ENCODE measurements at places on chromosomes 4 and X.

GRCh38 chr4:144611850-144612249, 34.1 kb upstream of the HHIP start:
- DNase-seq: peak; percentile 51

- no peak for DNase-seq
These were observed 22.4 kb downstream of the SH3TC1 start for GRCh38 chr4:8221476-8221875.

- no peak for DNase-seq
These were observed 18.2 kb downstream of the UBE2D3 start for GRCh38 chr4:102809190-102809589.

- DNase-seq: no peak
These were observed 200.3 kb upstream of the MAB21L2 start for GRCh38 chr4:150381609-150382008.

DNA sequence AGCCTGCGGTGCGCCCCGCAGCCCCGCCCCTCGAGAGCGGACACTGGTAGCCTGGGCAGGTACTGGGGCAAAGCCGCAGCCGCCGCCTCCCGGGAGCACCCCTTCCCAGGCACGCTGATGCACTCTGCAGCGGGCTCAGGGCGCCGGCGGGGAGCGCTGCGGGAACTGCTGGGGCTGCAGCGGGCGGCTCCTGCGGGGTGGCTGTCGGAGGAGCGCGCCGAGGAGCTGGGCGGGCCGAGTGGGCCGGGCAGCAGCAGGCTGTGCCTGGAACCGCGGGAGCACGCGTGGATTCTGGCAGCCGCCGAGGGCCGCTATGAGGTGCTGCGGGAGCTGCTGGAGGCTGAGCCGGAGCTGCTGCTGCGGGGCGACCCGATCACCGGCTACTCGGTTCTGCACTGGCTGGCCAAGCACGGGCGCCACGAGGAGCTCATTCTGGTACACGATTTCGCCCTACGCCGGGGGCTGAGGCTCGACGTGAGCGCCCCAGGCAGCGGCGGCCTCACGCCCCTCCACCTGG, 401 bp downstream of the SOWAHD start:
- peak; percentile 46 for DNase-seq

- DNase-seq: no peak
These were observed 1877.9 kb upstream of the PCDH7 start for GRCh38 chr4:28842271-28842670.

- no peak for DNase-seq
These were observed 914.5 kb downstream of the NLGN4X start for GRCh38 chrX:5314148-5314547.

- no peak for DNase-seq
These were observed 124.8 kb upstream of the SORBS2 start for GRCh38 chr4:185936650-185937376.

- DNase-seq: no peak
These were observed 68.2 kb downstream of the AGTR2 start for GRCh38 chrX:116238567-116239255.

- peak; percentile 18 for DNase-seq
These were observed 31.0 kb upstream of the FAT4 start for GRCh38 chr4:125283707-125284279.

DNA sequence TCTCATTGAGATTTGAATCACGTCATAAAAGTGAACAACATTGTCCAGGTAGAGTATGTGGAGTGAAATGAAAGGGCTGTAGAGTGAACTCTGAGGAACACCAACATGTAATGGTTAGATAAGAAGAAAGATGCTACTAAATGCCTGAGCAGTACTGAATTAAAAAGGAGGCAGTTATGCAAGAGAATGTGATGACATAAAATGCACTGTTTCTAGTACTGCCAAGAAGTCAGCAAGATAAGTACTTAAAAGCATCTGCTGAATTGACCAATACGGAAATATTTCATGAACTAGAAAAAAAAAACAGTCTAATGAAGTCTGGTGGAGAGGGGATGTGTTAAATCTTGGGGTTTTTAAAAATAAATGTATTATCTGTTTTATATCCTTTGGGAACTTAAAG, 583.8 kb upstream of the GALNT7 start:
- no peak for DNase-seq

- DNase-seq: no peak
These were observed 158.1 kb upstream of the USP38 start for GRCh38 chr4:143026459-143027170.

GRCh38 chrX:37677765-37678164, 7.8 kb upstream of the XK start:
- DNase-seq: no peak

DNA sequence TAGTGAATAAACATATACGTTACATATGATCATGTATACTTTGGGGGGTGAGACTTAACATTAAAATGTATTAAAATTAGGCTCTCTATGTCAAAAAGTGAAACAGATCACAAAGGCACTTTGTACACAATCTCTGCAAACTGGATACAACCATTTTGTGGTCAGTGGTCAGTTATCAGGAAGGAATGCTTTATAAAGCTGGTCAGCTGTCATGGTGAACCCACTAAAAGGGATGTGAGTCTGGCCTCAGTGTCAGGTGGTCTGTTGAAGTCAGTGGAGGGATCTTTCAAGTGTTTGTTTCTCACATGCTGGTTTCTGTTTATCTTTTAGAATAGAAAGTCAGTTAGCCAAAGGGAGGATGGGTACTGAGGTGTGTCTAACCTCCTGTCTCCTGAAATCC, 875.5 kb upstream of the INTU start:
- DNase-seq: no peak

DNA sequence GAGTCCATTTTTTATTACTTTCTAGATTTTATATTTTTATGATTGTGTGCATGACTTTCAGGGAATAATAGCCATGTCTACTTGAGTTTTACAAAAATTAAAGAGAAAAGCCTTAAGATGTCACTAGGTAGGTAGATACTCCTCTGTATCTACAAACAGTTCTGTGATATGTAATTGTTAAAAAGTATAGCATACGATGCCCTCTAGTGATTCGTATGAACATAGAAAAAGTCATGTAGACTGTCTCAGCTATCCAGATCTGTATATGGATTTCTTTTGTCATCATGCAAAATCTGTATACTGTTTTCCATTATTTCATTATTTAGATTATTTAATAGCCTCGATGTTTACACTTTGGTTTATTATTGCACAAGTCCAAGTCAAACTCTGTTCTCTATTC, 856.6 kb downstream of the CENPC start:
- no peak for DNase-seq

- DNase-seq: no peak
These were observed 367.4 kb upstream of the ARX start for GRCh38 chrX:25383196-25383595.

- DNase-seq: no peak
These were observed 1351.6 kb upstream of the PABPC4L start for GRCh38 chr4:135553213-135553612.

GRCh38 chr4:86963697-86964096, 28.9 kb downstream of the AFF1 start:
- DNase-seq: no peak

GRCh38 chr4:61318431-61318830, 118.3 kb downstream of the ADGRL3 start:
- DNase-seq: no peak

DNA sequence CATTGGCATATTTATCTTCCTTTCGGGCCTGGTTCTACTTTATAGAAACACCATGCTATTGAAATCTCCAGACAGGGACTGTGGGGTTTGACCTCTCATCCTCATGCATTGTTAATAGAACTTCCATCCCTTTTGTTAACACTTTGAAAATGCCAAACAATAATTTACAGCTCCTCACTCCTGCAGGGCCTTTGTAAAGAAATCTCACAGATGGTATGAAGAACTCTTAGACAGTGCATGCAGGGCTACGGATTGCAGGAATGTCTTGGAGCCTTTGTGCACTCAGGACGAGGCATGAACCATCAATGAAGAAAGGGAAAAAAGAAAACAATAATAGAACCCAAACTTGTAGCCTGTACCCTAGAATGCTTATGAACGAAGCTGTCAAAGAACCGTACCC, 92.8 kb upstream of the TMEM47 start:
- peak; percentile 24 for DNase-seq

DNA sequence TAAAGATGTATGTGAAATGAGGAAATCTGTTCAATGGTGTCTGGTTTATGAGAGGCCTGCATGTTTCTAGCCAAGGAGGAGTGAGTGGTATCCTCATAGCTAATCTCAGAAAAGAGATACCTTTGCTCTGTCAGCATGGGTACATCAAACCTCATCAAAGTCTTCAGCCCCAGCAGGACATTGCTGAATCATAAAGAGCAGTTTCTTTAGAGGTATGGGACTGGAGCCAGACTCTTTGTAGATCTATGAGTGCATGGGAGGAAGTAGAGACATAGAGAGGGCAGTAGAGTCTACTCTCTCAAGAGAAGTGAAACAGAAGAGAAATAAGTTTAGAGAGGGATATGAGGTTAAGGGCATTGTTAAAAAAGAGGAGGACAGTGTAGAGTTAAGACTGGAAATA, 1950.9 kb downstream of the ARAP2 start:
- DNase-seq: no peak

DNA sequence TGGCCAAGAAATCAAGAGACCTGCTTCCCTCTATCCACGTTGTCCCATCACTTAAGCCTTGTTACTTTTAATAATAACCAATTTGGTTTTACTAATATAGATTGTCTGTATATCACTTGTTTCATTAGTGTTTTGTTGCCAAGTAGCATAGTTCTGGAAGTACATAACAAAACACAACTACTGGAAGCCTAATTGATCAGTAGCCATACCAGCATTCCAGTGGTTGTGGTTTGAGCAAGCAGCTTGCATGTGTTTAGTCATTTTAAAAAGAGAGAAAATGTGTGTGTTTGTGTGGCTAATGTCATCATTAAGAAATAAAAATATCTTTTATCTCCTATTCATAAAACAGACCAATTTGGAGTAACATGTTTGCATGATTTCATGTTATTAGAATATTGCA, 70.8 kb downstream of the PTPN13 start:
- DNase-seq: no peak

GRCh38 chrX:135095715-135096114, 24.6 kb downstream of the ETDB start:
- no peak for DNase-seq

- DNase-seq: no peak
These were observed 6.0 kb upstream of the PDLIM3 start for GRCh38 chr4:185541251-185541727.

- DNase-seq: no peak
These were observed 1.1 kb downstream of the LAGE3 start for GRCh38 chrX:154477891-154478477.

- peak; percentile 20 for DNase-seq
These were observed 4.6 kb downstream of the MAGIX start for GRCh38 chrX:49166914-49167739.

- DNase-seq: no peak
These were observed 52.7 kb upstream of the RAI2 start for GRCh38 chrX:17913801-17914200.

- DNase-seq: no peak
These were observed 84.1 kb downstream of the NHS start for GRCh38 chrX:17459008-17459611.

DNA sequence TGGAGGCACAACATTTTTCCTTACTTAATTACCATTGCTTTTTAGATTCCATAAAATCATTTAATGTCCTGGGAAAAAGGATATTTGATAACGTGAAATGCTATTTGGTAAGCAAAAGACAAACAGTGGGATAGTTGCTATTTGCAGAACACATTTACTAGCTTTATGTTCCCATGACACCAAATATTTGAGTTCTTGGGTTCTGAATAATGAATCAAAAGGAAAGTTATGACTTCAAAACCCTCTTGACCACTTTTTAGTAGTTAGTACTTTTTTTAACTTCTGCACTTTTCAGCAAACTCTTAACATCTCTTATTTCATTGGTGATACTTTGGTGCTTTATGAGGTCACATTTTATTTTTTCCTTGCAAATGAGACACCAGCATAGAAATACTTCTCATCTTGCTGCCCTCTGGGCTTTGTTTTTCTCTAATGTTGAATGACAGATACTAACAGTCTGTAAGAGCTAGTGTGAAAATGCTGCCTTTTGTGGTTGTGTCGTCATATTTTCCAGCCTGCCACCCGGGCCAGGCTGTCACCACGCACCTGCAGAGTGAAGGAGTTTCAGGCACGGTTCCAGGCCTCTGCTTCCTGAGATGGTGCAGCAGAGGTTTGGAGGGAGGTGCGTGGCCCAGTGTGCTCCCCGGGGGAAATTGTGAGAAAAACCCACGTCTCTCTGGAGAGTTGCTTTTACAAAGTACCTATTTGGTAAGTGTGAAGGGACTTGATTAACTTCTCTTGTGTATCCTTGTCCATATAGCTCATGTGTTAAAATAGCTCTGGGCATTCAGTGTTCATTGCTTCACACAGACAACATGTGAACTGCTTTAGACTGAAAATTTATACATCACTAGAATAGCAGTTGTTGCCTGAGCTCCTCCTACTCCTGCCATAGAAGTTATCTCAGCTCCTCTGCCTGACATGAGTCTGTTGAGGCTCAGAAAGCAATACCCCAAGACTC, 34.7 kb downstream of the MSL3 start:
- no peak for DNase-seq

- no peak for DNase-seq
These were observed 3.3 kb upstream of the RAB33B start for GRCh38 chr4:139450586-139450985.

GRCh38 chr4:82594456-82594855, 32.7 kb upstream of the TMEM150C start:
- DNase-seq: no peak

DNA sequence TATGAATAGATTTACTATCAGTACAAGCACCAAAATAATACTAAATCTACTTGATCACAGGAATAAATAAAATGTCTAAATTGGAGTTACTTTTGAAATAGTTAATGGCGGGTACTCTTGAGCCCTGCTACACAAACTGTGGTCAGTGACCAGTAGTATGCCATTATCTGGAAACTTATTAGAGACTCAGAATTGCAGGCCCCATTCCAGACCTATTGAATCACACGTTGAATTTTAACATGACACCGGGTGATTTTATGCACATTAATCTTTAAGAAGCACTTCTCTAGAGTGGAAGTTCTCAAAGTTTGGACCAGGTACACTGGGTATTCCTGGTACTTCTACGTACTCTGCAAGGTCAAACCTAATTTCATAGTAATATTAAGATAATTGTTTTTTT, 660.0 kb upstream of the POU3F4 start:
- no peak for DNase-seq

DNA sequence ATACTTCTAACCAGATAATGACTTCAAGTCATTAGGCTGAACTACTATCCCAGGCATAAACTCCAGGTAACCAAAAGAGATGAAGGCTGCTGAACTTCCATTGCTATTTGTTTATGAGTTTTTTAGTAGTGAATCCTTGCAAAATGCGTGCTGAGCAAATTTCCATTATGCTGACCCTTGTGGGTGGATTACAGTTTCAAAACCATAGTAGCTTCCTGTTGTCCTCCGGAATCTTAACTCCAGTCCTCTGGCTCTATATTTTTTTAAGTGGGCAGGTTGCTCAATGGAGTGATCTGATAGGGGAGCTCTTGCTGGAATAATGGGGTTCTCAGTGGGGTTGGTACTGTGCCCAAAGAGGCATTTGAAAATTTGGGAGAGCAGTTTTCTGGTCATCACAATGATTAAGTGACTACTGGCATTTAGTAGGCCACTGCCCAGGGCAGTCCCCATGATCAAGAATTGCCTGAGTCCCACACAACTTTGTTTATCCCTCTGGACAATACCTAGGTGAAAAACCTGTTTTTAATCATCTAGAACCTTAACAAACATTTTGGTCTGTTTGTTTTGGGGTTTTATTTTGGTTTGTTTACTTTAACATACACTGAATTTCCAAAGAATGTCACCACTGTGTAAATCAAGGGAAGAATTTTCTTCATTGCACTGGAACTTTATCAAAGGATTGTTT, 302.3 kb upstream of the GATB start:
- DNase-seq: no peak

- DNase-seq: no peak
These were observed 11.6 kb downstream of the ARSF start for GRCh38 chrX:3052860-3053259.

GRCh38 chr4:780716-781492, 45.0 kb downstream of the CPLX1 start:
- peak; percentile 38 for DNase-seq

Measured in neural progenitor cell (in vitro differentiated cells).